ENCODE measurements at places on chromosomes 3 and 15.
A peak's percentile ranks its signal among the peaks of the same experiment; 100 is the strongest.

DNA sequence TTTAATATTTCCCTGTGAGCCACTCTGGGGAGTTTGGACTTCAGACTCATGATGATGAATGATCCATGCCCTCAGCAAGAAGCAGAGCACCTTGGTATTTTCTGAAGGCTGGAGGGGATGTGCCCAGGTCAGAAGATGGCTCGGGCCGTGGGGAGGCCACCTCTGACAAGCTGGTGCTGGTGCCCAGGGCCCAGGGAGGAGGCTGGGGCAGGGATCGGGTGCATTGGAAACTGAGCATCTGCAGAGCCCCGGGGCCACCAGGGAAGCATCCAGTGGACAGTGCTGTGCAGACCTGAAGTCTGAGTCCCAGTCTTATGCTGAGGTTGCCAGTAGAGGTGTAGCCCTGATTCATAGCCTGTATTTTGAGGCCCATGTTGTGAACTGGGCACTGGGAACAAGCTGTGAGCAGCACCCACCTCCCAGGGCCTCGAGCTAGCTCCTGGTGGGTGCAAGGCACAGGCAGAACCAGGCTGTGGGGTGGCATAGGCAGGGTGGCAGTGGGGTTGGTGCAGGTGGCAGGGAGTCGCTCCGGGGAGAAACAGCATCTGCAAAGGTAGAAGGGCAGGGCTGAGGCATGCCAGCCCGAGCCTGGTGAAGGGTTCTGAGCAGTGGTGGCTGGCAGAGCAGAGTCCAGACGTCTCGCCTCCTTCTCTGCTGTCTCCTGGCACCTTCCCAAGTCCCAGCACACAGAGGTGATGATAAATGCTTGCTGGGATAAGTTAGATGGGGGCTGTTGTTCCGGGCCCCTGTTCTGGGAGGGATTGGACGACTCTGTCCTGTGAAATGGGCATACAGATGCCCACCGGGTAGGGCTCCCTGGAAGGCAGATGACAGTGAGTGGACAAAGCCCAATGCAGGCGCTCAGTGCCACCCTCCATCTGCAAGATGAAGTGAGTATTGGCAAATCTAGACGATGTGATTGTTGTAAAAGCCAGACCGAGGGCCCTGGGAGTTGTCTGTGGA, 10.6 kb downstream of the DNAJB8 start:
- DNase-seq: no peak

DNA sequence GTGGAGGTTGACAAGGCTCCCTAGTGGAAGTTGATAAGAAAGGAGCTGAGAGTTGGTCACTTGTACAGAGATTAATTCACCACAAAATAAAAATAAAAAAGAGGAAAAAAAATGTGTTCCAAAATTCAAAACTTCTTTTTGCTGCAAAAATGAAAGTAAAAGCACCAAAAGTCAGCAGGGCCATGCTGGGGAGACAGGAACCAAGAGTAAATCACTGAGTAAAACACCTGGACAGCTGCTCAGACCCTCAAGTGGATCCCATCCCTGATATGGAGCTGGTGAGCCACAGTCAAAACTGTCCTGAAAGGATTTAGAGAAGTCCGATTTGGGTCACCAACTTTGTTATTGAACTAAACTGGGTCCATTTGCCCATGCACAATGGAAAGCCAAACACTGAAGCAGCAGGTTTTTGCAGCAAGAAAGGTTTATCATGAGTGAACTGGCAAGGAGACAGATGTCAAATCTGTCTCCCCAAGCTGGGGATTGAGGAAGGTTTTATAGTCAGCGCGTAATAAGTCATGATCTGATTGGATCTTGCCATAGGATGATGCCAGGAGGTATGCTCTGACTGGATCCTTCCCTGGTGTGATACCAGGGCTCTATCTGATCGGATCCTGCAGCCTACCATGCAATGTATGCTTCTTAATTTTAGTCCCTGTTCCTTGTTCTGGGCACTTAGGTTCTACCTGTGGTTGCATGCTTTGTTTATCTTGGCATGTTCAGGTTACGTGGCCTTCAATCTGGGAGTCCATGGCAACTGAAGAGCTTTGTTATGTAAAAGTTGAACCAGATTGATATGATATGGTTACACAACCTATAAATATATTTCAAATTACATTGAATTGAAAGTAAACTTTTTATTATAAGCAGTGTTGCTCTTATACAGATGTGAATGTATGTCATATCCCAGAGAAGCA, 313.2 kb downstream of the POLQ start:
- DNase-seq: no peak

DNA sequence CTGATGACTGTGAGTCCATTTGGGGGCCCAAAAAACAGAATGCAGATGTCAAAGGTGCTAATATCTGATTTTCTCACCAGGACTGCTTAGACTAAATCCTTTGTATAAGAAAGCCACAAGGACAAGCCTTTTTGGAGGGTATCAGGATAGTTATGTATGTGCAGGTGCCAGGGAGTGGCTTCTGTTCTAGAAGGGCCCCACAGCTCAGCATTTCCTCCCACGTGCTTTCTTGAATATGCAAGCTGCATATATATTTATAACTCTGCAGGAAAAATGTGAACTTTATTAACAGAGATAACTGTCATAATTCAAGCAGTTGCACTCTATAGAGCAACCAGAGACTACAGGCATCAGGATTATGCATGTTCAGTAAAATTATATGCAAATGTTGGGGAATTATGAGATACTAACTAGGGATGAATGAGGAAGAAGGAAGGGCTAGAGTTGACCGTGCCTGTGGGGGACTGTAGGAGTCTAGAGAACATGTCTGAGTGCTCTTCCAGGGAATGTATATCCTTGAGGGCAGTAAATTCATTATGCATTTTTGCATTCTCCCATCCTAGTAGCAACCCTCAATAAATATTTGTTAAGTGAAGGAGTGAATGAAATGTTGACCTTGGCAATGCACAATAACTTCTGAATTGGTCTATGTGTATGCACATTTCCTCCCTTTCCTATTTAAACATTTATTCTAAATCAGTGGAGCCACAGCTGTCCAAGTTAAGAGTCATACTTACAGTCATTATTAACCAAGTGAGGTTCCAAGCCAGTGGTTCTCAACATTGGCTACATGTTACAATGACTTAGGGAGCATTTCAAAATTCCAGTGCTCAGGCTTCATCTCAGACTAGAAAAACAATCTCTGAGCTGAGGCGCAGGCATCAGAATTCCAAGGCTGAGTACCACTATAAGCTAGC, 94.8 kb upstream of the ANKRD28 start:
- peak; percentile 47 for DNase-seq

- no peak for DNase-seq
Measured at GRCh38 chr15:88470625-88471372, 3.3 kb downstream of the MRPS11 start.

DNA sequence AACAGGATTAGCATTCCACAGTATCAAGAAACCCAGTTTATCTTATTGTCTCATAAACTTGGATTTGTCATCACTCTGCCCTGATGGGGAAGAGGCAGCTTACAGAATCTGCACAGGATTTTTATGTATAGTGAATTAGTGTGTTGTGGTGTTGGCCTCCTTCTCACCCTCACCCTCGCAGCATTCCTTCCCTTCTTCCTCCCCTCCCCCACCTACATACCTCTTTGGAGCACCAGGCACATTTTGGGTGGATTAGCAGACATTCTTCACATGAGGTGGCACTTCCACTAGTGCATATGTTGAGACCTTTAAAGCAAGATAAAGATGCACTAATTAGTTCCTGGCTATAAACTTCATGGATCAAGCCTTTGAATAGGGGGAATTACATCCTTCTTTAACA, 13.9 kb downstream of the ITGB5 start:
- peak; percentile 33 for DNase-seq

DNA sequence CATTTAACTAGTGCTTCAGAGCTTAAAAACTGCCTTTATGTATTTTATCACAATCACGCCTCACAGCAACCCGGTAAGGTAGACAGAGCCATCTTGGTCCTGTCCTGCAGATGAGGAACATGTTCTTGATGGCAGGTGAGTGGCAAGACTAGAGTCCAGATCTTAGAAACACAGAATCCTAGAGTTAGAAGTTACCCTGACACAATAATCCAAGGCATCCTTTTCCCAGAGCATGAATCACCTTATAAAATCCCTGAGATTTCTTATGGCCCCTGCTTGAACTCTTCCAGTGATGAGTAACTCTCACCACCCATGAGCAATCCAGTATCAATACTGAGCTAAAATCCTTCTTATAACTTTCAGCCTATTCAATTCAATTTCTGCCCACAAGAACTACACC, 16.9 kb downstream of the POPDC2 start:
- peak; percentile 83 for DNase-seq

GRCh38 chr3:43291546-43291945, 5.2 kb downstream of the SNRK start:
- peak; percentile 20 for DNase-seq

GRCh38 chr15:71245588-71245987, 130.3 kb downstream of the THSD4 start:
- DNase-seq: no peak

GRCh38 chr3:14561051-14561960, 21.2 kb upstream of the GRIP2 start:
- DNase-seq: peak; percentile 60

DNA sequence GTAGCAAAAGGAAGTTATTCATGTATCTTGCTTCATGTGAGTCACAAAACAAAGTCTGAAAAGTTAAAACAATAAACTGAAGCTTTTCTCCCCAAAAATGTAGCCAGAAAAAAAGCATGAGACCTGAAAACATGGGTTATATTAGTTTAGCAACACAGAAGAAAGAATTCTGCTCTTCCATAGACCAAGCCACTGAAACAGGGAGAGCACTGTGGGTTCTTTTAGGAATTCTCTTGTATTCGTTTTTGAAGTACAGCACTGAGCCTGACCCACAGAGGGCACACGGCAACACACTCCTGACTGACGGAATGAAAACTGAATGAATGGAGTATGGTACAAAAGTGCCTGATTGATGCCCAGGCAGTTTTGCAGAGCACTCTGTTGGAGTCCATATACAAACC, 66.6 kb downstream of the TM4SF4 start:
- DNase-seq: peak; percentile 53

DNA sequence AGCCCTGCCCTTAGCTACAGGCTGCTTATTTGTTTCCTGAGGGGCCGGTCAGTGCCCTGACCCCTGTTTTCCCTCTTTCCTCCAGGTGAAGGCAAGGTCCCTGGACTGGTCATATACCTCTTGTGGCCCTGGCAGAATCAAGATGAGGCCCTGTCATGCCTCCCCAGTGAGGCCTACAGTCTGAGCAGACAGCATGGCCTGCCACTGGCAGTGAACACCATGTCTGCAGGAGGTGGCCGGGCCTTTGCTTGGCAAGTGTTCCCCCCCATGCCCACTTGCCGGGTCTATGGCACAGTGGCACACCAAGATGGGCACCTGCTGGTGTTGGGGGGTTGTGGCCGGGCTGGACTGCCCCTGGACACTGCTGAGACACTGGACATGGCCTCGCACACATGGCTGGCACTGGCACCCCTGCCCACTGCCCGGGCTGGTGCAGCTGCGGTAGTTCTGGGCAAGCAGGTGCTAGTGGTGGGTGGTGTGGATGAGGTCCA, 1.2 kb downstream of the KLHDC8B start:
- no peak for DNase-seq

GRCh38 chr3:187744169-187745151, 808 bp downstream of the BCL6 start:
- DNase-seq: peak; percentile 35

- DNase-seq: no peak
Measured at GRCh38 chr15:51721199-51721960, 16.1 kb downstream of the LYSMD2 start.

DNA sequence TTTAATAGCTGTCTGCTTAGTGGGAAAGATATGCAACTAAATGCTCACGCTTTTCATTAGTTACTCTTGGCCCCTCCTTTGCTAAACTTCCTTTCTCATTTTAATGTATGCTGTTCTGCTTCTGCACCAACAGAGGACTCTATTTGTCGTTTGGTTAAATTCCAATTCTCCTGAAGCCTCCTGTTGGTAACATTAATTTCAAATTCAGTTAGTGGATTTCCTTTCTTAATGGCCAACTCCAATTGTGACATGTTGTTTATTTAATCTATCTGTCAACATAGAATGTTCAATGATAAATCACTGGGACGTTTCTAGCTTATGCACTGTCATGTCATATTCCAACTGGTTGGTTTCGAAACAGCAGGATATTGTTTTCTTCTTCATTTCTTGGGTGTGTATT, 467.4 kb upstream of the BCHE start:
- DNase-seq: no peak

DNA sequence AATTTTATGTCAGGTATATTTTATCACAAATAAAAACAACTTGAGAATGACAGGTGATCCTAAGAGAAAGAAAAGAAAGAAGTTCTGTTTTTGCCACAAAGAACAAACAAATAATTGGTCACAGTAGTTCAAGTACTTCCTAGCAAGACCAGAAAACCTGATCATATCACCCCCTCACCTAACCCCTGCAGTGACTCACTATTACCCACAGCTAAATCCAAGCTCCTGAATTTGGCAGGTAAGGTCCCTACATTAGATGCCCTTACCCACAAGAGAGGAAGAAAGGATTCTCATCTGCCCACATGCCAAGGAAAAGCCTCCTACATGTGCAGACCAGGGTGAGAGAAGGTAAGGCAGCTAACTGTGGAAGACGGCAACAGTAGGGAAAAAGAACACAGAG, 4.4 kb downstream of the SSUH2 start:
- DNase-seq: no peak

- DNase-seq: no peak
Measured at GRCh38 chr15:50790778-50791453, 25.4 kb upstream of the SPPL2A start.

DNA sequence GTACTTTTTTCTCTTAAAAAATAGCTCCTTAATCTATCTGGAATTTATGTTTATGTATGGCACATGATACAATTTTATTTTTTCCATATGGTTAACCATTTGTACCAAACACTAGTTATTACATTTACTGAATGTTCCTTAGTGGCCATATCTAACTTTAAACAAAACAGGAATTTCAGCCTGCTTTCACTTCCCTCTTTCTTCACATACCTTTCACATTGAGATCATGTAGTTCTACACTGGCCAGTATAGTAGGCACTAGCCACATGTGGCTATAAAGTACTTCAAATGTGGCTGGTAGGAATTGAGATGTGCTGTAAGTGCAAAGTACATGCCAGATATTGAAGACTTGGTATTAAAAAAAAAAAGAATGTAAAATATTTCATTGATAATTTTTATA, 4.7 kb upstream of the RYK start:
- DNase-seq: no peak

- peak; percentile 37 for DNase-seq
Measured at GRCh38 chr3:134407239-134407625, 33.0 kb upstream of the AMOTL2 start.

- no peak for DNase-seq
Measured at GRCh38 chr15:55802600-55803376, 59.8 kb upstream of the PRTG start.

DNA sequence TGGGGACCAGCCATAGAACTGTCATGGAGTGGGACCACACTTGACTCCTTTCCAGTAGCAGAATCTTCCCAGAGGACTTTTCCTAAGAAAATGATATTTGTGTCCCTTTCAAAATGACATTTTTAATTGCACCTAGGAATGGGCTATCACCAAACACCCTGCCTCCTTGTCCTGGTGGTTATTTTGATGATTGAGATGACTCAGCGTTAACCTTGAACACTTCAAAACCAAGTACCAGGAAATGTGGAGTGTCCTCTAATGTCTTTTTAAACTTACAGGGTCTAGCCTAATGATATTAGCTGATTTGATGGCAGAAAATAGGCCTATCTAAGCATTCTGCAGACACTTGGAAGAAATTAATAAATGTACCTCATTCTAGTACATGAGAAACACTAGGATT, 90.7 kb downstream of the HHLA2 start:
- no peak for DNase-seq

- DNase-seq: no peak
Measured at GRCh38 chr3:16249886-16250285, 14.9 kb downstream of the DPH3 start.

GRCh38 chr3:145716519-145716918, 444.5 kb downstream of the PLOD2 start:
- peak; percentile 84 for DNase-seq

Data from fibroblast of upper back skin (primary cell).